Stimulated activated CD8-positive, alpha-beta memory T cell treated with anti-CD3 and anti-CD28 coated beads, Interleukin-4, amount 100 ng/mL, for 48 hours (primary cell): ENCODE measurements at places on chromosomes 1 and 21.

- DNase-seq, result no peak
Observed at GRCh38 chr1:214634267-214634666, 31.3 kb downstream of the CENPF start.

DNA sequence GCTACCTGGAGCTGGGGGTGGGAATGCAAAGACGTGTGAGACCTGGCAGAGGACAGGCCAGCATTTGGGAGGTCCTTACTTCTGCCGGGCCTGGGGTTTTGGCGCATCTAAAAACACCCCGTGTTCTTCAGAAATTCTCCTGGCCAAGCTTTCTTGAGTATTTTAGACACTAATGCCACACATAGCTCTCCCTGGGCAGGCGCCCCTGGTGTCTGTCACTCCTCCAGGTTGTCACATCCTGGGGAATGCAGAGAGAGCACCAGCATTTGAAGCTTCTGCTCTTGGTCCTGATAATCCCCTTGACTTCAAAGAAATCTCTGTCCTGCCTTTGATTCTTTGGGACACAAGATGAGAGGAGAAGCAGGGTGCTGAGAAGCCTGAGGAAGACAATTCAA lies 6.0 kb downstream of the CAPN9 start:
- no peak for DNase-seq

- DNase-seq, result no peak
Observed at GRCh38 chr1:96710708-96711477, 10.7 kb upstream of the PTBP2 start.

DNA sequence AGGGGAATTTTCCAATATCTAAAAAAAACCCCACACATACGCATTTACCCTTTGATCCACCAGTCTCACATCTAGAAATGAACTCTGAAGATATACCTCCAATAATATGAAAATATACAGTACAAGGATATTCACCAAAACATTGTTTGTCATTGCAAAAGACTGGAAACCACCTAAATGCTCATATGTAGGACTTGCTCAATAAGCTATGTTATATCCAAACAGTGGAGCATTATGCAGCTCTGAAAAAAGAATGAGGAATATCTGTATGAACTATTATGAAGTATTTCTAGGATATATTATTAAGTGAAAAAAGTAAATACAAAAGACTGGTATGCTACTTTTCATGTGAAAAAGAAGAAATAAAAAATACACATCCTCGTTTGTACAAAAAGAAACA lies 43.6 kb downstream of the CD55 start:
- no peak for DNase-seq

- no peak for DNase-seq
Observed at GRCh38 chr21:38952890-38953289, 147.2 kb downstream of the ETS2 start.

DNA sequence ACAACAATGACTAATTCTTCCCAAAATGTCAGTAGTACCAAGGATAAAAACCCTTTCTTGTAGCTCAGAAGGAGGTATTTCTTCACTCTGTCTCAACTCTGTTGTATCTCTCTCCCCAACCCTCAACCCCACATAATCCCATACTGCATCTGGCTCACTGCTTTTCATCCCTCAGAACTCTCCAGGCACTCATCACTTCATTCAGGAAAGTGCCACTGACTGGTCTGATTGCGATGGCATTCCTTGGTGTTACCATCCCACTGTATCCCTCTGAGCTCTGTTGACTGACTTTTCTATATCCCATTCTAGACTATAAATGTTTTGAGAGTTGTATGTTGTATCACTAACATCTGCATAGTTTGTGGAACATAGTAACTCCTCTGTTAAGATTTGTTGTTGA lies 483.5 kb upstream of the ADGRL2 start:
- no peak for DNase-seq

- no peak for DNase-seq
Observed at GRCh38 chr21:42830456-42831455, 48.6 kb downstream of the WDR4 start.

DNA sequence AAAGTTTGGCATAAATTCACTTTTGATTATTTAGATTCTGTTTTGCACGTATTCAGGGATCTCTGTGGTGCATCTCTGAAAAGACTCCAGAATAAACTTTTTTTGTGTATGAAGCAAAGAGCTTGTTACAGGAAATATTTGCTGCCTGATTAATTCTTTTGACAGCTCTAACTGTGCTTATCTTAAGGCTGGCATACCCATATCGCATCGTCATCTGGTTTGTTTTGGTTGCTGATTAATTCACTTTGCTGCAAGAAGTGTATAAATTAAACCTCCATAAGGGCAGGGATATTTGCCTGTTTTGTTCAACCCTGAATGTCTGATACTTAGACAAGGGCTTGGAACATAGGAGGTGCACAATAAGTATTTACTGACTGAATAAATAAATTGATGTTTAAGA lies 17.5 kb upstream of the DUSP10 start:
- no peak for DNase-seq

DNA sequence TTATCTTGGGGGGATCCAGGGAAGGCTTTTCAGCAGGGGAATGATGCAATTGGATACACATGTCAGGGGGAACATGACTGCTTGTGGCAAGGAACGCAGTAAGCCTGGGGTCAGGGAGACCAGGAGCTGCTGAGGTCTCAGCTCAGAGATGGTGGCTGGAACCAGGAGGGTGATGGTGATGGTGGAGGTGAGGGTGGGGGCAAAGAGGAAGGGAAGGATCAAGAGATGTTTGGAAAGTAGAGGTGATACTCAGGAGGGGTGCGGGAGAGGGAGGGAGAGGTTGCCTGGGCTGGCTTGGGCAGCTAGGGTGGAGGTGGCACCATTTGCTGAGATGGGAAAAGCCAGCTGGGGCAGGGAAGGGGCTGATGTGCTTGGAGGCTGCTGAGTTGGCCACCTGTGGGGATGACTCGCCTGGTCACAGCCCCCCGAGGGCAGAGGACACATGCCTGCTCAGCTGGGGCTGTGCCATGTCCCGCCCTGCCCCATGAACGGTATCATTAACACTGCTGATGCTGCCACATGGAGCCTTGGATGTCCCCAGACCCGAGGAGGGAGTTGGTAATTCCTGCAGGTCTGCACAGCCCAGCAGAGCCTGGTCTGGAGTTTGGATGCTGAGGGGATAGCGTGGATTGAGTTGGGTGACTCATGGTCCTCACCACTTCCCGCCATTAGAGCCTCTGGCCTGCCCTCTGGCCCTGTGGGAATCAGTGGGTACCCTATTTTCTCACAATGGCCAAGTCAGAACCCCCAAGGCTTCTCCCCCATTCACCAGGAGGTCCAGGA lies 6.3 kb upstream of the PADI1 start:
- no peak for DNase-seq

DNA sequence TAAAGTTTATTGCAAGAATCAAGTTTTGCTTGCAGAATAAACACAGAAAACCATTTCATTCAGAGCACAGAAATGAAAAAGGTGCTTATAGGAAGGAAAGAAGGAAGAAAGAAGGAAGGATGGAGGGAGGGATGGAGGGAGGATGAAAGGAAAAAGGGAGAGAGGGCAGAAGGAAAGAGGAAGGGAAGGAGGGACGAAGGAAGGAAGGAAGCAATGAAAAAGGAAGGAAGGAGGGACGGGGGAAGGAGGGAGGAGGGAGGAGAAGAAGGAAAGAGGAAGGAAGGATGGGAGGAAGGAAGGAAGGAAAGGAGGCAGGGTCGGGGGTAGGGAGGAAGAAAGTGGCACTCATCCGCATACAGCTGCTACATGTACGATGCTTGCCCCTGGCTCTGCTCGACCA lies 104.9 kb upstream of the GCLM start:
- DNase-seq, result no peak

DNA sequence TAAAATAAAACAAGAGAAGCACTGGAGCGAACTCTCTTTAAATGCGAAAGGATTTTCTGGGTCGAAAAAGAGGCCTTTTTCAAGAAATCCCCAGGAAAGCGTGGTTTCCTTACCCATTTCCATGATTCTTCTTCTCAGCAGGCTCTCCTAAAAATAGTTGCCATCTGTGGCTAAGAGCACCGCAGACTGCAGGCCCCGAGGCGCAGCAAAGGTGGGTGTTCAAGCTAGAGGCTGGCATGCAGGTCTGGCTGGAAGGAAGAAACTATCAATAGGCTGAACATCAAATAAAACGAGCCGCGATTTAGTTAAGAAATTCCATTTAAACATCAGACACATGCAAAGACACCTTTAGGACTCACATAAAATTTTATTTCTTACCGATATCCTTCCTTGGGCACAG lies 135.1 kb downstream of the ADAMTS1 start:
- no peak for DNase-seq

DNA sequence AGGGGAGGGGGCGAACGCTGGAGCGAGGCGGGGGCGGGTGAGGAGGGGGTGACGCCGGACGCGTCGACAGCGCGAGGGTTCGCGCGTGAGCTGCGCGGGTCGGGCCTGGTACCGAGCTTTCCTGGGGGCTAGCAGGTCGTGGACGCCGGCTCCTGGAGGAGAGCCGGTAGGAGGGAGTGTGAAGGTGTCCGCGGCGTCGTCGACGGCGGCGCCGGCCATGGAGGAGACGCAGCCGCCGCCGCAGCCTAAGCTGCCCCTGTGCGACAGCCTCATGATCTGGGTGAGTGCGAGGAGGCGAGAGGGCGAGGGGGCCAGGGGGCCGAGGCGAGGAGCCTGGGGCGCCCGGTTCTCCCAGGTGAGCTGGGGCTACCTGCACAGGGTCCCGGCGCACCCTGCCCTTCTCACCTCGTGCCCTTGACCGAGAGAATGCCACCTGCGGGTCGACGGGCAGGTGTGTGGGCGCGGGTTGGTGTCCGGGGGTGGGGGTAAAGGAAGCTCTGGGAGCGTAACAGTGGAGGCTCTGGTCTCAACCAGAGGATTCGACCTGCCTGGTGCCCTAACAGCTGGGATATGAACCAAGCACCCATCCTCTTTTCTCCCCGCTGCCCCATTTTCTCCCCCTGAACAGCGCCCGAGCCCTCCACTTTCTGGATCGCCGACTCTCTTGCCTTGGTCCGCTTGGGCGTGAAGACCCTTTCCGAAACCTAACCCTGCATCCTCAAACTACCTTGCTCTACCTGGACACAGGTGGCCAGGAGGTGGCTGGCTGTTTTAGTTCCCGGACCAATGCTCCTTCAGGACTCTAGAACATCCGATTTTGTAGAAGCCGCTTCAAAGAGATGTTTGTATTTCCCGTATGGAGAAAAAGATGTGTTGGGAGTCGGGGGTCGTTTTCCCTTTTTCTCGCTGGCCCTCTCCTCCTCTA lies at the start of gene HOOK1:
HOOK1 (plus strand) TSS at position 49 of the 925 bp plus-strand sequence; CDS start at position 218, 169 bp downstream.
- DNase-seq, result peak; percentile 23

- no peak for DNase-seq
Observed at GRCh38 chr1:198657550-198658064, 18.8 kb downstream of the PTPRC start.

GRCh38 chr1:230713915-230714764 lies at the start of gene AGT:
AGT (minus strand) TSS chr1:230714122; CDS start chr1:230710823, 3,299 bp downstream.
- no peak for DNase-seq

DNA sequence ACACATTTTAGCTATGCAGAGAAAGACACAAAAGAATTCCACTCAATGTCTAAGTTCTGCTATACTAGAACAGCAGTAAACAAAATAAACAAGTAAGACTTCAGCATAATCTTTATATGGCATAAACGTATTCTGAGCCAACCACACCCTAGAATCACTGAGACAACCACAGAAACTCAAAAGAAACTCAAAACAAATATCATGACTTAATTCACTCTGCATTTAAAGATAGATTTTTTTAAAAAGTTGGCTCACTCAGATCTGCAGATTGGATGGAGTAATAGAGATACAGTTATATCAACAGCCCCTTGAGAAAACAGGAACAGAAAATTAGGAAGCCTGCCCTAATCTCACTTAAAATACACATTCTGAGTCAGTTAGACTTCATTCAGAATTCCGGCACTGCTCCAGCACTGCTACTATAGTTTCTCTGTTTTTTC lies 95.0 kb downstream of the COL24A1 start:
- no peak for DNase-seq

- peak; percentile 43 for DNase-seq
Observed at GRCh38 chr21:45104560-45104959, 30.2 kb downstream of the ADARB1 start.

- no peak for DNase-seq
Observed at GRCh38 chr1:227068883-227069282, 128.8 kb downstream of the COQ8A start.

DNA sequence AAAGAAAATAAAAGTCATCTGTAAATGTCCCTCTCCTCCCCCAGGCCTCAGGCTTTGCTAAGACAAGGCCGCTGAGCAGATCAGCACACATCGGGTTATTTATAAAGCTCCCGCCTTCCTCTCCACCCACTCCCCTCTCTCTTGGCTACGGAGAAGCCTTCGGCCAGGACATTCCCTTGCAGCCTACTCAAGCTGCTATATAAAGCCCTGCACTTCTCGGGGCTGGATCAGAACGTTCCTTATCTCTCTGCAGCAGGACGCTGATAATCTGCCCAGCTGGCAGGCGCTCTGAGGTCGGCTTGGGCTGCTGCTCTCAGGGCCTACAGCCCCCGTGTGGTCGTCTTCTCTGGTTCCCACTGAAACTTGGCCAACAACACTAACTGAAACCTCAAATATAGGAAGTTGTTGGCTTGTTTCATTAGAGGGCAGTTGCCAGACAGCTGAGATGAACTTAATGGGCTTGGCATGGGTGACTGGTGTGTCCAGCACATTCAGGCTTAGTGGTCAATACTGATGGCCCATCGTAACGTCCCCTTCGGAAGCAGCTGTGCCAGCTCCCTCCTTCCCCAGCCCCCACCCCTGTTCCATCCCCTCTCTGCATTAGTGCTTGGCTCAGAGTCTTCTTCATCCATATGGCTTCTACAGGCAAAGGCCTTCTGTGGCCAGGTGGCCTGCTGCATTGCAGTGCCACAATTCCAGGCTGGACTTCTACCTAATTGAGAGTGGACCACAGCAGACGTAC lies 64.6 kb downstream of the IER5 start:
- DNase-seq, result no peak

- DNase-seq, result no peak
Observed at GRCh38 chr1:6016191-6016865, 24.1 kb upstream of the NPHP4 start.

DNA sequence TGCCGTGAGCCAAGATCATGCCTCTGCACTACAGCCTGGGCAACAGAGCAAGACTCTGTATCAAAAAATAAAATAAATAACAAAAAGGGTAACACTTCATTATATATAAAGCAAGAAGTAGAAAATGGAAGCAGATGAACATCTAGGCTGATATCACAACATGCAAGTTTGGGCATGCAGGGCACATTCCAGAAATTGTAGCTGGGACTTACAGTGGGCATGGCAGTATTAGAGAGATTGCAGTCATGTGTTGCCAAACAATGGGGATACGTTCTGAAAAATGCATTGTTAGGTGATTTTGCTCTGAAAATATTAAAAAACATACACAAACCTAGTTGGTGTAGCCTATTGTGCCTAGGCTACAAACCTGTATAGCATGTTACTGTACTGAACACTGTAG lies 441.0 kb upstream of the PRMT6 start:
- DNase-seq, result no peak

GRCh38 chr21:36882776-36883175 lies 83.7 kb downstream of the HLCS start:
- DNase-seq, result no peak

- DNase-seq, result no peak
Observed at GRCh38 chr1:22806584-22806983, 95.9 kb downstream of the EPHB2 start.

GRCh38 chr1:228016653-228017355 lies 10.0 kb downstream of the WNT3A start:
- no peak for DNase-seq

- DNase-seq, result no peak
Observed at GRCh38 chr1:87318056-87318650, 10.5 kb upstream of the LMO4 start.

- DNase-seq, result no peak
Observed at GRCh38 chr1:150874455-150875196, 1.8 kb downstream of the ARNT start.
